ENCODE measurements at places on chromosomes 11 and 22.

- DNase-seq = no peak
These were observed 20.6 kb downstream of the STARD10 start for GRCh38 chr11:72773291-72773690.

DNA sequence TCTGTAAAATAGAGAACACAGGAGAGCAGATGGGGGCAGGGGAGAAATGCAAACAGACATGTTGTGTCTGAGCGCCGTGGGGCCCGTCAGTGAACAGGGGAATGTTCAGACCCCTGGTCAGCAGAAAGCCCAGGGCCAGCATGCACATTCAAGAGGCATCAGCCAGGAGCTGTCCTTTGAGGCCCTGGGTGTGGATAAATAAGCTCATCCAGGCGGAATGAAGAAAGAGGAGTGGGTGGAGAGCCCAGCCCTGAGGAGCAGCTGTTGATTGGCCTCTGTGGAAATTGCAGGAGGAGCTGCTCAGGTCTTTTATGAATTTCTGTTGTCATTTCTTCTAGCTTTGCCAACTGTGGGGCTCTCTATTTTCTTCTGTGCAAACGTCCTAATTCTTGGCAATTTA is 49.7 kb upstream of the CECR2 start:
- no peak for DNase-seq

- DNase-seq = no peak
These were observed 702.6 kb downstream of the KCNA4 start for GRCh38 chr11:29314211-29314610.

DNA sequence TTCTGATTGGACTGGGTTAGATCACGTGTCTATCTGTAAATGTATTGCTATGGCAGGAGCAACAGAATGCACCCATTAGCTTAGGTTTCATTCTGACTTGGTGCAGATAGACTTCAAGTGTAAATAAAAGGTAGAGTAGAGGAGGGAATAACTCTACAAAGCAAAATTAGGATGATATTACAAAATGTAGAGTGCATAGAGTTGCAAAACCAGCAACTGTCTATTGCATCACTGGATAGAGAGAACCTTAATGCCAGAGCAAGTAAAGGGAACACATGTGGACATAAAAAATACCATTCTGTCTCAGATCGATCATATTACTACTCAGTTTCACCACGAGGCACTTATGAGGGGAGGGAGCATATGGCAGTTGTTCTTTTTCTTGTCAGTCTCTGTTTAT is 22.0 kb upstream of the CAT start:
- no peak for DNase-seq

GRCh38 chr11:29352273-29352795 is 664.5 kb downstream of the KCNA4 start:
- DNase-seq = no peak

GRCh38 chr22:37701141-37701786 is 4.4 kb downstream of the TRIOBP start:
- no peak for DNase-seq

DNA sequence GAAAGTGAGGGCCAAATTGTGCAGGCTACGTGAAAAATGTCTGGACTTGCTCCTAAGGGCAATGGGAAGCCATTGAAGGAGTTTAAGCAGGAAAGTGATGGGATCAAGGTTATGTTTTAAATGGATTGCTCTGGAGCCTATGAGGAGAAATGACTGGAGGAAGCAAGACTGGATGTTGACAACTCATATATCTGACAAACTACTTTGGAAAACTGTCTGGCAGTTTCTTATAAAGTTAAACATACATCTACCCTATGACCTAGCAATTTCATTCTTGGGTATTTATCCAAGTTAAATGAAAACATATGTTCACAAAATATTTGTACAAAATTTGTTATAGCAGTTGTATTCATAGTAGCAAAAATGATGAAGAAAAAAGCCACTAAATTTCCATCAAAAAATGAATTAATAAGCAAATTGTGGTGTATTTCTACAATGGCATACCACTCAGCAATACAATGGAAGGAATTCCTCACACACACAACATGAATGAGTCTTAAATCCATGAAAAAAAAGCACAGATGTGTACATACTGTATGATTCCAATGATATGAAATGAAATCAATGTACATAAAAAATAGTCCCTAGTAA is 24.1 kb downstream of the FZD4 start:
- no peak for DNase-seq

DNA sequence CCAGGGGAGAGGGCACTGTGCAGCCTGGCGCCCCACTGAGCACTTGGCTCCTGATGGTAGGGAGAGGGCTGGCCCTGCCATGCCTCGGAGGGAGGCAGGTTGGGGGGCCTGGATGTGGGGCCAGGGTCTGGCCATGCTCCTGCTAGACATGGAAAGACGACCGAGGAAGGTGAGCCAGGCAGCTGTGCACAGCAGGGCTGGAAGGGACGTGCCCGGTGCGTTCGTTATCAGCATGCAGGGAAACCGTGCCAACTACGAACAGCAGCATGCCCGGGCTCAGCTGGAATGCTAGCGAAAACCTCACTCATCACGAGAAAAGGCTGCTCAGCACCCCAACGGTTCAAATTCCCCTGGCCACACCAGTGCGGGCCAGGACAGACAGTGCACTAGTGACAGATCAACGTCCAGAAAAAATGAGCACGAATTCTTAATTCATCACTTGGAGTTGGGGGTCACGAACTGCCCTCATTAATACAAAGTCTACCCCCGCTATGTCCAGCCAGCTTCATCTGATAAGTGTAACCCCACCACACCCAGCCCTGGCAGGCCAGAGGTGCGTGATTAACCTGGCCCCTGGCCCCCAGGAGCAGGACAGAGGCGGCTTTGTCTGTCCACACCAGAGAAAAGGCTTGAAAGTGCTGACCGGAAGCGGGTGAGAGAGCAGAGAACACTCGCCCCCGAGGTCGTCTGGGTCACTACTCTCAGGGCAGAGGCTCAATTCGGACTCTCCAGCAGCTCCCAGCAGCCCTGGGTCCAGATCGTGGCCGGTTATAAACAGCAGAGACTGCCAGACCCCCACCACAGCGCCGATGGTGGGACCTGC is 84.2 kb downstream of the CELSR1 start:
- DNase-seq = no peak

All from activated naive CD4-positive, alpha-beta T cell treated with anti-CD3 and anti-CD28 coated beads for 36 hours (primary cell).